ENCODE measurements at places on chromosomes 5 and 9.

DNA sequence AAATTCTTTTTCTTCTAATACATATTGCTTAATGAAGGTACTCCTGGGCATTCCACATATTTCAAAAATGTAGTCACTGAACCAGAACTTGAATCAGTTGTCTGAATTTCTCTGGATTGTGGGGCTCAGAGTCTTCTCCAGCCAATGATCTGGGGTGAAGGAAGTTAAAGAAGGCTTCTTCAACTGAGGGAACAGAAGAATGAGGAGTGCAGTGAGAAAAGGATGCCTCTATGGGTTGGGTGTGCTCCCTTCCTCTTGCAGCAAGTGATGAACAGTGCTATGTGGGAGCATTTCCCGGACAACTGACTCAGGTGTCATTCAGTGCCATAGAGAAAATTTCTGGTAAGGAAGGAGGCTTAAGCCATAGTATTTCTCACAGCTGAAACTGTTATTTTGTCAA is 7.9 kb downstream of the LNPEP start:
- no peak for DNase-seq

- DNase-seq = peak; percentile 40
Measured at GRCh38 chr9:96874947-96875460, 20.7 kb upstream of the ZNF782 start.

DNA sequence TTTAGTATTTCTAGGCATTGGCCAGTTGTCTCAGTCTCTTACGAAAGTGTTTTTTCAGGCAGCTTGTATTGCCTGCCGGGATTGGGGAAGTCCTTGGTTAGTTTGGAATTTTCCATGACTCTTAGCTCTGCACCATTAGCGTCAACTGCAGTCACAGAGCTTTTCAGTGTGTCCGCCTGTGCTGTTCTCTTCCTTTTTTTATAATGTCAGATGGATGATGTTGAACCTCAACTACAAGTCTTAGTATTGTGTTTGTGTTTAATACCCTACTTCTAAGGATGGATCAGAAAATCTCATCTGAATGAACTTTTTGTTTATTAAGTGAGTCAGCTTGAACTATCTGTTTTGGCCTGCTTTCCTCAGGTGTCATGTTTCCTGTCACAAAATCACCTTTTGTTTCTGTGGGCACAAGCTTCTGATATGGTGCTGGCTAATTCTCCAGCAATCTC is 33.1 kb downstream of the ATP6V0E1 start:
- no peak for DNase-seq

DNA sequence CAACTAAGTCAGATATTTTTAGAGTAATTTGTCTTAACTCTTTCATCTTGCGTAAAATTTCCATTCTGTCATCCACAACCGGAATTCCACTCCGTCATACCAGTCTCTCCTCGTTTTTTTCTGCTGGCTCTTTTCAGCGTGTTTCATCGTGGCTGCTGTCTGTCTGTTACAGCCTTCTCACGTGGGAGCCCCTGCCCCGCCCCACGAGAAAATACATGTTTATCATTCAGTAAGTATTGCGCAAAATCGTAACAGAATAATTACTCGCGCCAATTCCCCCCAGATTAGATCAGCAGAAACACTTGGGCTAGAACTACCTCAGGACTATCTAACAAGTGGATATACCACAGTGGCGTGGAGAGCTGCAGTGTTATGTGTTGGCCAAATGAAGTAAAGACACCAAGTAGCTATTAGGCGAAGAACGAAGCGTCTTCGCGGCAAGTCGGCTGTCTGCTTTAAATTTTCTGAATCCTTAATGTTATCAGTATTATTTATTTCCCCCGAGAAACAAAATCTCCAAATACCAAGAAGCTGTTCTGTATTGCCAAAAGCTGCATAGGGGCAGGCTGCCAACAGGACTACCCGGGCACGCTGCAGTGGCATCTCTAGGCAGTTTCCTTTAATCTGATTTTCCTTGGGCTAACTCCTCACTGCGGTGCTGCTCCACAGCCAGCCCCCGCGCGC is 566 bp upstream of the FOCAD start:
- peak; percentile 10 for DNase-seq

DNA sequence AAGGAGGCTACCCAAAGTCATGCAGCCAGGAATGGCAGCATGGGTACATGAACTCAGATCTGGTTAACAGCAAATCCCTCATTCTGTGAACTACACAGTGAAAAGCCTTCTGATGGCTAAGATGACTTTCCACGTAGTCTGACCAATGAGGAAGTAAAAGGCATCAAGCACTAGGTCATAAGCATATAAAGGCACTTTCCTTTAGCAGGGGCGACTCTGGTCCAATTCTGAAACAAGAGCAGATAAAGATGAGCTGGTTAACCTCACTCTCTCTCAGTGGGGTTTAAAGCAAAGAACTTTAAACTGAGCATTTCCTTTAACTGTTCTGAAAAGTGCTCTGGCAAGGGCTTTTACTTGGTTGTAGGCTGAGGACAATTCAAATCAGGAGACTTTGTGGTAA is 21.1 kb downstream of the PSMB7 start:
- no peak for DNase-seq

DNA sequence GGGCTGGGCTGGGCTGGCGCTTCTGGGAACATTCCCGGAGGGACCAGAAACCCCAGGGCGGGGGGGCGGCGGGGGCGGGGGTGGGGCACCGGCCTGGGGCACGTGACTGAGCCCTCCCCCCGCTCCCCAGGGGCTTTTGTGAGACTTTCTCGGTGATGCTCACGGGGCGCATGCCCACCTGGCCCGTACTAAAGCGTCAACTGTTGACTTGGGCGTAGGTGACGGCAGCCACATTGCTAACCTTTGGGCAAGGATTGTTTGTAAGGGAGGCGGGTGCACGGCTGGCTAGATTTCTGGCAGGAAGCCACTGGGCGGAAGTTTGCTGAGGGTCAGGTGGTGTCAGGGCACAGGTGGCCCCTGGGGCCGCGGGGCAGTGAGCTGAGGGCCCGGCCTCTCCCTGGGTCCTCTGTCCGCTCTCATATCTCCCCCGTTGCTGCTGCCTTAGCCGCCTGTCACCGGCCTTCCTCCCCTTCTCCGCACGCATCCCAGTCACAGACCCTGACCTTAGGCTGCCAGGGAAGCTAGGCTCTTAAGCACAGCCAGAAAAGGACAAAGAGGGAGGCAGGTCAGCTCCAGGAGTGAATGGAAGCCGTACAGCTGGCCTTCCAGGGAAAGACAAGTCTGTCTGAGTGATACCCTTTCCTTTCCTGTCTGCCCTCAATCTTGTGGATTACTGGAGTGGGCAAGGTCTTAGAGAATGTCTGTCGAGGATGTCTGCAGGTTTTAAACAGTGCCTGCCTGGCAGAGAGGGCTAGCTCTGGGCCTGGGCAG is 812 bp downstream of the CACFD1 start:
- peak; percentile 80 for DNase-seq

GRCh38 chr5:125274938-125275724 is 528.7 kb upstream of the ZNF608 start:
- DNase-seq = no peak

GRCh38 chr9:2117527-2117926 is 102.4 kb downstream of the SMARCA2 start:
- no peak for DNase-seq

All from CD4-positive, alpha-beta T cell treated with Interferon gamma for 1 hour (primary cell).